ENCODE measurements at places on chromosomes 3 and 15.

GRCh38 chr3:14403619-14404155, 1.3 kb downstream of the SLC6A6 start:
- DNase-seq: no peak

DNA sequence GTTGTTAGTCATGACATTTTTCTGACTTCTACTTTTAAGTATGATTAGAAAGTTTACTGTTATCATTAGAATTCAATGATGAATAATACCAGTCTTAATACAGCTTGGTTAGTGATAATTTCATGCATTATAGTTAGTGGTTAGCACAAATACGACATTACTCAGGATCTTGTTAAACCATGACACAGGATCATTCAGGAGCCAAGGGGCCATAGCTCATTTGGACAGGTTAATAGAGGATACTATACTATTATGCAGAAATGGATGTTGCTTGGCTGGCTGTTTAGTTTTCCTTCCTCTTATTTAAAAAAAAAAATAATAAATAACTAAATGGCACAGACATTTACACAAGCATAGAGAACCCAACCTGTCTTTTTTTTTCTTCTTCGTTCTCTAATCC, 55.5 kb downstream of the NSUN3 start:
- DNase-seq: no peak

DNA sequence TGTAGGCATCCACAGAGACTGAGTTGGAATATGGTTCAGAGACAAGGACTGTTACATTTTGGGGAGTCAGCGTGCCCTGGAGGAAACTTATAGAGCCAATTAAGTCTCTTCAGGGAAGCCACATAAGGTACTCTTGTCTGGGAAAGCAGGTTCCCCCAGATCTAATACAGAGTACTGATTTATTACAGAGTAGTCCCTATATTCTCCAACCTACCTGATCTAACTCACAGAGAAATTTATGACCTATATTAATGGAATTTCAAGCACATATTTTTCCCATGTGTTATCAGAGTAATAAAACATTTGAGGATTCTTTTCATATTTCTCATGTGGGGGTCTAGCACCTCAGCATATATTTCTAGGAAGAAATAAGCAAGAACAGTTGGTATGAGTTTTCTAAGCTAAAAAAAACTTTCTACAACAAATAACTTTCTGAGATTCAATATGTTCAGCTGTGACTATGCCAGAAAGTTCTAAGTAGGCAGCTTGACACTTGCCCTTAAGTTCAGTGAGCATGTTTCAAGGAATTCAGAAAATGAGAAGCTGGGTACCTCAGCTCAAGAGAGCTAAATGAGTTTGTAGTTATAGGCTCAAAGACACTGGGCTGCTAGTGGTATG, 75.3 kb upstream of the COL8A1 start:
- DNase-seq: no peak

GRCh38 chr3:115814006-115814405, 190.7 kb downstream of the GAP43 start:
- DNase-seq: no peak

- DNase-seq: no peak
Measured at GRCh38 chr3:156226676-156227420, 106.5 kb downstream of the KCNAB1 start.

GRCh38 chr15:90009301-90010022, 8.3 kb downstream of the ZNF710 start:
- no peak for DNase-seq

DNA sequence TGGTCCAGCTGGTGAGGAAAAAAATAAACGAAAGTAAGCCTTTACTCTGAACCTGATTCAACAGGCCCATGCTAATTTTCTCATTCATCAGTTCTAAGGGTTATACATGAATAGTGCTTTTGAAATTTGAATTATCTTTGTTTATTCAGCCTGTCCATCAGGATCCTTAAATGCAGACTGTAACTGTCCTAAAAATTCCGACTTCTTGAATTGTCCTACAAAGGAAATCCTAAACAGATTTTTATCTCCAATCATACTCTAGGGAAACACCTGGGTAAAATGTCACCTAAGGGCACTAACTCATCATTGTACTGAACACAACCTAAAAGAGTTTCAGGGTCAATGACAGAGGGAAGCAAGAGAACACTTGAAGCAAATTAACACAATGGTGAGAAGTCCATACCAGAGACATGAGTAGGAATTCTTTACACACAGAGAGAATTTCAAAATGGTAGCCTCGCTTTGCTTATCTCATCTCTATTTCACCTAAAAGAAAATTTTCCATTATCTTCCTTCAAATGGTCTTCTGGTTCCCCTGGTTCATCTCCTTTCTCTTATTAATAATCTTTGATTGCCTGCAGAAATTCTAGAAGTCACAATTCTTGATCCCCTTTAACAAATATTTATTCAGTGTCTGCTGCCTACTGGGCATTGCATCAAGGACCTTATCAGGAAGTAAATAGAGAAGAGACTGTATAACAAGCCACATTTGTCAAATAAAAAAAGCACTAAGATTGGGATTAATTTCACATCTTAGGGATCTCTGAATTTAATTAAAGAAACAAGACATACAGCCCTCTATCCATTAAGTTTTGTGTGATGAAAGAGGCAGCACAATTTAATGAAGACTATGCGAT, 182.7 kb downstream of the MEIS2 start:
- DNase-seq: no peak

GRCh38 chr3:36434687-36435426, 54.6 kb downstream of the STAC start:
- no peak for DNase-seq

DNA sequence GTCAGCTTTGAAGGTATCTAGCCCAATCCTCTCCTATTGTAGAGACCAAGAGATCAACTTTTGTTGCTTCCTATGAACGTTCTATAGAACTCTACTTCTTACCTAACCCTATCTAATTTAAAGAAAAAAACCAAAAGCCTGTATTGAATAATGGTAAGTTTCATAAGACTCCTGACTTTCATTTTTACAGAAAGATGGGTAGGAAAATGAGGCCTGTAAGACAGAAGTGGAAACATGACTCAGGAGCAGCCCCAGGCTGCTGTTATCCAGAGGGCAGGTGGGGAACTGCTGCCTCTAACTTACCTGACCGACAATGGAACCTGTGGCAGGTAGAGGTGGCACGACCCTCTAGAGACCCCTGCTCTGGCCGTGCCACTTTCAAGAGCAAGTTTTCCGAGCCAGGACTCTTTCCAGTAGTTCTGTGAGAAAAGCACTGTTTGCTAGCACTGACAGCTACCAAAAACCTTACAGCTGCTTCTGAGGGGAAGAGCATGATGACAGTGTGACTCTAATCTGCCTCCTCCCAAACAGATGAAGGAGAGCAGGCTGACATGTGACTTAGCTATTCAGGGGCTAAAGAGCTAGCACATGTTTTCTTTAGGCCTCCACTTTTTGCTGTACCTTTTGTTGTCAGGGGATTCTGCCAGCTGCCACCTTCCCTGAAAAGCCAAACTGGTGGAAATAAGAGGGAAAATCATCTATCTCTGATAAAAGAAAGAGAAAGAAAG, 17.5 kb downstream of the POPDC2 start:
- DNase-seq: no peak
